Activated CD4-positive, alpha-beta T cell treated with anti-CD3 and anti-CD28 coated beads for 36 hours (primary cell): ENCODE measurements at places on chromosomes 3 and 15.

GRCh38 chr3:38521391-38521987, 25.3 kb downstream of the EXOG start:
- peak; percentile 75 for DNase-seq

GRCh38 chr15:58473724-58474123, 41.9 kb downstream of the LIPC start:
- no peak for DNase-seq

- no peak for DNase-seq
These were observed 25.4 kb downstream of the CYP19A1 start for GRCh38 chr15:51313074-51313393.

DNA sequence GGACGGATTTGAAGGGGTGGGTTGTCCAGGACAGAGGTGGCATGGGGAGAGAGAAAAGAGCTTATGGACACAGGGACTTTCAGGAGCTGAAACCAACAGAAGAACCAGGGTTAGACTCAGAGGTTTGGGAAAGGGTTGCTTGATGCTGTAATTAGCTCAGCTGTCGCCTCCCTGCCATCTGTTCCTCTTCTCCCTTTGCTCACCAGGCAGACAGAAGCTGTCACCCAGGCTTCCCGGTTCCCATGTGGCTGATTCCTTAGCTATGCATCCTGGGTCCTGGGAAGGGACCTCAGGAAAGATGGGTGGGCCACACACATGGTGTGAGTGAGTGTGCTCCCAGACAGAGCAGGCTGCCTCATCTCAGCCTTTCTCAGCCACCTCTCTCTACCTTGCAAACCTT, 14.1 kb downstream of the PTPN23 start:
- no peak for DNase-seq

DNA sequence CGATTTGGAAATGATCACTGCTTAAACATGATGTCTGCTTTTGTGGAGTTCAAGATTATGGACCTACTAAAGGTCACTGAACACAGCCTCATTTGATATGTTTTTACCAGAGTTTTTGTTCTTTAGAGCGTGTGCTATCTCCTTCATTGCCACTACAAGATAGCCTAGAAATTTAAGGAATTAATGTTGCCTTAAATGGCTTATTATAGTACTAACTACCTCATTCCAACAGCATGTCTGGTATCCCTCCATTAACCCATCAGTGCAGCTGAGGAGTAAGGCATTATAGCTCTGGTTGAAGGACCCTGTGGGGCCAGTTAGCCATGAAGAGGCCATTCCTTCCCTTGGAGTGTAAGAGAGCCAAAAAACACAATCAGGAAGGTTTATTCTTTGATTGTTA, 2.3 kb upstream of the FAM43A start:
- DNase-seq: no peak

- DNase-seq: no peak
These were observed 141.9 kb downstream of the NSMCE3 start for GRCh38 chr15:29127506-29128430.

GRCh38 chr15:79084308-79084968, 6.1 kb downstream of the RASGRF1 start:
- DNase-seq: no peak

- no peak for DNase-seq
These were observed 43.4 kb upstream of the PRTG start for GRCh38 chr15:55786341-55786740.
